ENCODE measurements at places on chromosomes 2 and 18.

- no peak for DNase-seq
Measured at GRCh38 chr2:83787189-83787588, 671.9 kb downstream of the SUCLG1 start.

DNA sequence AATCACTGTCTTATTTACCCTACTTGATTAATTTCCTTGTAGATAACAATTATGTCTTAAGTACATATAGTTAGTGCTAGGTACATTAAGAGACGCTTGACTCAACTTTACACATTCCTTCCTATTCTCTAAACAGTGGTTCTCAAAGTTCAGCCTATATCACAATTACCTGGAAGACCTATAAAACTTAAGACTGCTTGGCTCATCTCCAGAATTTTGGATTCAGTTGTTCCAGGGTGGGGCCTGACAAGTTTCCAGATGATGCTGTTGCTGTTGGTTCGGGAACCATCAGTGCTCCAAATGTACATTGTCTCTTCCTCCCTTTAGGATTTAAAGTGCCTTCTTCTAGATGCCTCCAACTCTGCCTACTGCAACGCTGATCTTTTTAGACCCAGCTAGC is 4.0 kb downstream of the PPP3R1 start:
- no peak for DNase-seq

DNA sequence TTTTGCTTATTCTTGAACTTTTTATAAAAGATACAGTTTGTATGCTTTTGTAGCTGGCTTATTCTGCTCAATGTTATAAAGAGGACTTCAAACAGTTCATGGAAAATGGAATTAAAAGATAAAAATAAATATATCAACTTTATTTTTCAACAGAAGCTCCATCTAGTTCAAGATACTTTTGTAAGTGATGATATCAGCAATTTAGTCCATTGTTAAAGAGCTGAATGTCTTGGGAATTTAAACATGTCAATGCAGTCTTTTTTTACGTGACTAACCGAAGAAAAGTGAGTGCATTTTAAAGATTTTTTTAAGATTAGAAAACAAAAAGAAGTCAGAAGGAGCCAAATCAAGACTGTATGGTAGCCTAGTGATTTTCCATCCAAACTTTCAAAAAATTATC is 85.4 kb upstream of the CHST9 start:
- no peak for DNase-seq

DNA sequence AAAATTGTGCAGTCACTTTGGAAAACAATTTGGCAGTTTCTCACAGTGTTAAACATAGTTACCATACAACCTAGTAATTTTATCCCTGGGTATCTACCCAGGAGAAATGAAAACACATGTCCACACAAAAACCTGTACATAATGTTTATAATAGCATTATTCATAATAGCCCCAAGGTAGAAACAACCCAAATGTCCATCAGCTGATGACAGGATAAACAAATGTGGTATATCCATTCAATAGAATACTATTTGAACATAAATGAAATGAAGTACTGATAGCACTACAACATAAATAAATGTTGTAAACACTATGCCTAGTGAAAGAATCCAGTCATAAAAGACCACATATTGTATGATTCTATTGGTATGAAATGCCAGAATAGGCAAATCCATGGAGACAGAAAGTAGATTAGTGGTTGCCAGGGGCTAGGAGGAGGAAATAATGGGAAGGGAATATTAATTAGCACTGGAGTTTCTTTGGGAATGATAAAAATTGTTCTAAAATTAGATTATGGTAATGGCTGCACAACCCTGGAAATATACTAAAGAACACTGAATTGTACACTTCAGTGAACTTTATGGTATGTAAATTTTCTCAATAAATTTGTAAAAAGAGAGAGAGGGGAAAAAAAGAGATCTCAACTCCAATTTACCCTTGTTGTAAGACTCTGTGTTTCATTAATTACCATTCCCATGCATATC is 20.8 kb upstream of the VIT start:
- DNase-seq: no peak

- DNase-seq: no peak
Measured at GRCh38 chr2:120734930-120735651, 577 bp upstream of the GLI2 start.

DNA sequence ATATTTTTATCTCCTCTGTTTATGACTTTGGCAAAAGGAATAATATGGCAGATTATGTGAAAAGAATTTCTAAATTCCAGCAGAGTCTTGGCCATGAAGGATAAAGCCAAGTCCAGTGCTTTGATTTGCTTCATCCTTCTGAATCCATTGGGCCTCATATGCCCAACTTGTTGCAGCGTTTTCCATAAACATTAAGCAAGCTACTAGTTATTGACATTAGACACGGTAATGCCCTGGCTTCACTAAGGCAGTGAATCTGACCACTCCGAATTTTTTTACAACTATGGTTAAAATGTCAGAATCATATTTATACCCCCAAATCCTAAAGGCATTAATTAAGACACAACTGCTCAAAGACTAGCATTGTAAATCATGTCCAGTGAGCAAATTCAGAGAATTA is 79.8 kb downstream of the MAPRE2 start:
- DNase-seq: no peak

DNA sequence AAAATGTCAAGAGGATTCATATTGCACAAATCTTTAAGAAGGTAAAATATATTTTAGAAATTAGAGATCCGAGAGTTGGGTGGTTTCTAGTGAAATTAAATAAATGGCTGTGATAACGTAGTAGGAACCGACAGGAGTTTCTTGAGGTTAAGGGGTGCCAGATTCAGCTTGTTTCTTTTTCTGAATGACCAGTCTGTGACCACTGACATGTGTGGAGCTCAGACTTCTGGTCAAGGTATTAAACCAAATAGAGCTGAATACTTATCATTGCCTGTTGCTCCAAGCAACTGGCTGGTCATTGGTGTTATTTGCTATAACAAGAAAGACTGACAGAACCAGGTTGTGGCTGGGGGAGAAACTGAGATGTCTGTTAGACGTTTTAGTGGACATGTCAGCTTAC is 408.2 kb upstream of the HS6ST1 start:
- no peak for DNase-seq

GRCh38 chr2:163732727-163733126 is 3.1 kb downstream of the FIGN start:
- DNase-seq: no peak

GRCh38 chr2:135786823-135787222 is 45.2 kb downstream of the UBXN4 start:
- DNase-seq: no peak

- DNase-seq: no peak
Measured at GRCh38 chr2:101961338-101962191, 30.2 kb upstream of the IL1R2 start.
